ENCODE measurements at places on chromosomes 16 and 17.

DNA sequence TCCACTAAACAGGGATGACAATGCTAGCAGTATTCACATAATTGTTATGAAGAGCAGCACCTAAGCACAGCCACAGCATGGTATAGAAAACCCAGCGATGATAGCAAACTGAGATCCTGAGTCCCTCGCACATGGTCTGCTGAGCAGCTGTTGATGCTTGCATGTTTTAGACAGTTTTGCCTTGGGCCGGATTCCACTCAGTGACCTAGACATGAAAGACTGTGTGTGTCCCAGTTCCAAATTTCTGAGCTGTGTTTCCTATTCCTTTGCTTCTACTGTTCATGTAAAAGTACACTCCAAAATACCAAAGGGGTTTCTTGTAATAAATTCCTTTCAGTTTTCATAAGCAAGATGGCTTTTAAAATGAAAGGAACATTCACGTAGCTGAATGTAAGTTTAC, 30.8 kb upstream of the CMTR2 start:
- no peak for DNase-seq

DNA sequence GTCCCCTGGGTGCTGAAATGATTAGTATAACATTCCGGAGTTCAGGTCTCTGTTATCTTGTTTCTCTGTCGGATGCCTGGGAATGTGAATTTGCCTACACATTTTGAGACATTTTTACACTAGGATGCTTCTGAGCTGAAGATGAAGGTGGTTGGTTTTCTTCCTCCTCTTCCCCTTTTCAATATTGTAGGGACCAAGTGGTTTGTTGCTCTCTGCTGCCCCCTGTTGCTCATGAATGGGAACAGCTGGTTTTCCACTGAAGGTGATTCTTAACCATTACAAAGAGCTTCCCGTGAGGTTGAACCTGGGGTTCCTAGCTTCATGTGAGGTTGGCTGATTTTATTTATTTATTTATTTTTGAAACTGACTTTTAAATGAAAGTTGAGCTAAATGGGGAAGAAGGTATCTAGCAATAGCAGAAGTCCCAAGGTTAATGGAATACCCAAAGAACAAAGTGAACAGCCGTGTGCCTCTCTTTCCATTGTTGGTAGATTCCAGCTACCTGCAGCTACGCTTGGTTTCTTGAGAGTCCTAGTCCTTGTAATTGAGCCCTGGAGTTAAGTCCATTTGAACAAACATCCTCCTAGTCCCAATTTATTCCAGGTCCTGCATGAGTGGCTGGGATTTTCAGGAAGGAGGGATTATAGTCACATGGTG, 983.9 kb upstream of the EEF2KMT start:
- no peak for DNase-seq

DNA sequence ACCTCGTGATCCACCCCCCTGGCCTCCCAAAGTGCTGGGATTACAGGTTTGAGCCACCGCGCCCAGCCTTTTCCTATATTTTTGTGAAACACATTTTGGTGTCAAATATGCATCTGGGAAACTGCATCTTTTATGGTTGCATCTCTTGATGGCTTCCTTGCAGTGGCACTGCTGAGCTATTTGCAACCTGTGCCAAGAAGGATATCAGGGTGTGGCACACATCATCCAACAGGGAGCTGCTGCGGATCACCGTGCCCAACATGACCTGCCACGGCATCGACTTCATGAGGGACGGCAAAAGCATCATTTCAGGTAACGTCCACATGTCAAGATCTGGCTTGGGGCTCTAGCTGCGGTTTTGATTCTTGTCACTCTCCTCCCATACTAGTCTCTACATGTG, 16.8 kb upstream of the USP43 start:
- DNase-seq: no peak

DNA sequence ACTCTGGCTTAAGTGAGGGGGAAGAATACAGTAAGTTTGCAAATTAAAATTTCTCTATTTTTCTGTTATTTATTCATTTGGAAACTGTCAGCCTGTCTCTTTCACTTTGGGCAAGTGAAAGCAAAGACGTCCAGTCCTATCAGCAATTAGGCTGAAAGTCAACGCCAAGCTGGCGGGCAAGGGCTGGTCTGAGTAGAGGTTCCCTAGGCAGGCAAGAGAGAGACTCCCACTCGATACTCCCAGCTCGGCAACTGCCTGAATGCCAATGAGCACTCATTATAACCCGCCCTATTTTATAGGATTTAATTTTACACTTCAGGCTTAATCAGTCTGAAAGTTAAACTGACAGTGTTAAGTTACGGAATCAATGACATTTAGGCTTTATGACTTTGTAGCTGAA, 14.3 kb upstream of the SLC38A8 start:
- DNase-seq: no peak

DNA sequence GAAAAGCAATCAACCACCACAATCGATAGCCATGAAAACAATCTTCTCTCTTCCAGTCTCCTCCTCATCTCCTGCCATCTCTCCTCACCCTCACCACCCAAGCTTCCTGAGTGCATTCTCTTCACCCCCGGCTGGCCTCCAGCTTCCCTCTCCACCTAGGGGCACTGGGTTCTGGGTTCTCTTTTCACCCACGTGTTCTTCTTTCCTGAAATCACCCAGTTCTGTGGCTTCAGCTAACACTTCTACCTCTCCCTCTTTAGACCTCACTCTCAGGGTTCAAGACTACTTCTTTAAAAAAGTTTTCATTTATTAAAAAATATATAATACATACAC, 8.2 kb downstream of the ITGAM start:
- DNase-seq: no peak

- no peak for DNase-seq
Observed at GRCh38 chr16:56373003-56373402, 52.3 kb downstream of the AMFR start.

DNA sequence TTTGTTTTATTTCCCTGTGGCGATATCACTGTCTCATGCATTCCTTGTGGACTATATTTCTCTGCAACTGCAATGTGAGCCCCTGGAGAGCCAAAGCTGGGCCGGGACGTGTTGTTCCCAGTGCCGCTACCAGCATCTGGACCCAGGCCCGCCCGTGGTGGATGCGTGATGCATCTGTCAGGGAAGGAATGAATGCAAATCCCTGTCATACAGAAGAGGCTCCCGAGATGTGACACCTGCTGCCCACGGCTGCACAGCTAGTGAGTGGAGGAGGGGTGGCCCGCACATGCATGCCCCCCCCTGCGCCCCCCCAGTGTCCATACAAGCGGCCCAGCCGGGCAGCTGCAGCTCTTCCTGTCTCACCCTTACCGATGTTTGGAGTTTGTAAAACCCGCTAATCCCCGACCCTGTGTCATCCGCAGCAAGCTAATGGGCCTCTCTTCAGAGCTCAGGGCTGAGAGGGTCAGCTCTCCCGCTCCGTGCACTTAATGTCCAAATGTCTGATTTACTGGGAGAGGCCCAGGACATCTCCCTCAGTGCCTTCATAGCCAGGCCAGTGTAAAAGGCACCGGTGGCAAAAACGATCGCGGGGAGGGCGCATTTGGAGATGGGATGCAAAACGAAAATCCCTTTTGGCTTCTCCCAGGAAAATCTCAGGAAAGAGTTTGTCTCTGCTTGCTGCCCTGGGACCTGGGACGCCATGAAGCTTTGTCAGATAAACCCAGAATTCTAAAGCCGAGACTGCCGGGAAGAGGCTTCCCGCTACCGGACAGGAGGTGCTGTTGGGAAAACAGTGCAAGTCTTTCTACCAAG, 91.8 kb downstream of the FOXL1 start:
- no peak for DNase-seq

DNA sequence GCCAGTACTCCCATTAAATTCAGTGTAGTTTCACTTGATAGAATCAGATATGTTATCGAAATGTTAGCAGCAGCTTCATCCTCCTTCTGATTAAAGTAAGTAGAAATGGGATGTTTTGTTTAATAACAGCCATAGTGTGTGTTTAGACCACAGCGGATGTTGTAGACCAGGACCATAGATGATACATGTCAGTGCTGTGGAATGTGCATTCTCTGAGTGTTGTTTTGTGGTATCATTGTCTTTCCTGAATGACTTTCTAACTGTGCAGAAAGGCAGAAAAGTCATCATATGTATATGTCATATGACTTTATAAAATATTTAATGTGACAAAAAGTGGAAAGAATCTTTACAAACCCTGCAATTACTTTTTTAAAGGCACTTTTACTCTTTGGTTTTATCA, 55.6 kb downstream of the CYLD start:
- no peak for DNase-seq

GRCh38 chr16:28182183-28182582, 29.6 kb downstream of the XPO6 start:
- DNase-seq: no peak

GRCh38 chr17:81961087-81961511, at the start of gene NOTUM:
TSS of gene NOTUM (minus strand) at chr17:81961187. CDS start at chr17:81960909, 278 bp downstream.
- no peak for DNase-seq

GRCh38 chr16:87333101-87333500, 15.9 kb upstream of the C16orf95 start:
- DNase-seq: peak; percentile 34

DNA sequence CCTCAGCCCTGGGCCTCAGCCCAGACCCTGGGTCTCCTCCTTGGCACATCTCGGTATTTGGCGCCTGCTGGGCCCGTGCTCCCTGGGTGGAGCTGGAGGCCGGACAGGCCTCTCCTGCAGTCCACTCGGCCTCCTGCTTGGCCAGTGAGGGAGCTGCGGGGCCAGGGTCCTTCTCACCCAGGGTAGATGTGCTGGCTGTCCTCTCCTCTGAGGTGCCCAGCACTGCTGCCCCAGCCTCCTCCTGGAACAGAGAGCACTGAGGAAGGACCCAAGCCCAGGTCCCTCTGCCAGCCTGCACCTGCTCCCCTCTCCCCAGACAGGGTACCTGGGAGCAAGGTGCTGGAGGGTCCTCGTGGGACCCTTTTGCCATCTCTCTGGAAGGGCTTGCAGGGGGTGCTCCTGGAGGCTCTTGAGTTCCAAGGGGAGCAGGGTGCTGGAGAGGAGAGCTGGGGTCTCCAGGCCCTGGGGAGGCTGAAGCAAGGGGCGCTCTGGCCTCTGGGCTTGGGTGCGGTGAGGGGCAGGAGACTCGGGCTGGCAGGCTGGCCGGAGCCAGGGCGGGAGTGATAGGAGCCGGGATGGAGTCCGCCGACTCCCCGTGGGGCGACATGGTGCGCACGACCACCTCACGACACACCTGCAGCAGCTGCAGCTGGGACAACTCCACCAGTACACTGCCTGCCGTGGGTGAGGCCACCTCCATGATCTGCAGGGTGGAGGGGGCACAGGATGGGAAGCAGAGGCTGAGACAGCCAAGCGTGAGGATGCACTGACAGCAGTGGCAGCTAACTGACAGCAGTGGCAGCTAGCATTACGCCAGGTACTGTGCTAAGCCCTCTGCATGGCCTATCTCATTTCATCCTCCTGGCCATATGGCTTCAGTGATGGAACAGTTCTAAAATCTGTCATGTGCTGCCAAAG, 17.8 kb downstream of the TSPOAP1 start:
- DNase-seq: no peak

DNA sequence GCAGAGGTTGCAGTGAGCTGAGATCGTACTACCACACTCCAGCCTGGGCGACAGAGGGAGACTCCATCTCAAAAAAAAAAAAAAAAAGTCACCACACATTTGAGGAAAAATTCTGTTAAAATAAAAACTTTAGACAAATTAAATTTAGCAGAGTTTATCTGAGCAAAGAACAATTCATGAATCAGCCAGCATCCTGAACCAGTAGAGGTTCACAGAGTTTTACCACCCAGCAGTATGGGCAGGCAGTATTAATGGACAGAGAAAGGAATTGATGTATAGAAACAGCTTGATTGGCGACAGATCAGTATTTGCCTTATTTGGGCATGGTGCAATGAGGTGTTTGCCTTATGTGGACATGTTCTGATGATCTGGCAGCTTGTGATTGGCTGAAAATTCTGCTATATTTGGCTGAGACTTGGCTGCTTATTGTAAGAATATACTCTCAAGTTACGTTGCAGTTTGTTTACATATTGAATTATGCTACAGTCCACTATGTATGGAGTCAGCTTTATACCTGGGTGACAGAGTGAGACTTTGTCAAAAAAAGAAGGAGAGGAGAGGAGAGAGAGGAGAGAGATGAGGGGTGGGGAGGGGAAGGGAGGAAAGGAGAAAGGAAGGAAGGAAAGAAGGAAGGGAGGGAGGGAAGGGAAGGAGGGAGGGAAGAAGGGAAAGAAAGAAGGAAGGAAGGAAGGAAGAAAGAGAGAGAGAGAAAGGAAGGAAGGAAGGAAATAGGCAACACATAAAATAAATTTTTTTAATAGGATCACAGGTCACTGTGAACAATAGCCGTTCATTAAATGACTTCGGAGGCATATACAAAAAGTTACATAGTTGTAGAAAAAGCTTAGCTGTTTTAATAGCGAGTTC, 14.6 kb downstream of the ABCC3 start:
- no peak for DNase-seq

DNA sequence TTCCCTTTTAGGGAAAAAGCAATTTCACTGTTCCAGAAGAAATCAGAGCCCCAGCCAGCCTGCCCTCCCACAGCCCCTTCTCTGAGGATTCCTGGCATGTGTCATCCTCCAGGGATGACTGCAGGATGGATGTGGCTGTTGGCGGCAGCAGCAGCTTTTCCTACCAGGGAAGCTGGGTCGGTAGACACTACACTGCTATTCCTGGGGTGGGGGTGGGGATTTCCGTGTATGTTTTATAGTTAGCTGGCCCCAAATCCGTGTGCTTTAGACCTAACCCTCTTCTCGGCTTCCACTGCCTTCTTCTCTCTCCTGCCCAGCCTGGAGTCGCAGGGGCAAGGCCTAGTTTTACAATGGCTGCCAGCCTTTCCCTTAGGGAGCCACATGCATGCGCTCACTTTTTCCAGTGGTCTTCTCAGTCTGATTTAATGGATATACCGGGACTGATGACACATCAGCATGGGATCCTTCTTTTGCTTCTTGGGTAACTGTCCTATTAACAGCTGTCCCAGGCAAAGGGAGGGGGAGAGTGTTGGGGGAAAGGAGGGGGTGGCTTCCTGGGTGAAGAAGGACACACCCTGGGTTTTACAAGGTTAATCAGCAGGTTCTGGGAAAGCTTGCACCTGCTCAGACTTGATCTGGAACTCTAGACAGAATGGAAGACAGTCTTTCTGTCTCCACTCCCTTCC, 2.7 kb upstream of the NFE2L1 start:
- DNase-seq: no peak

All from anterior cingulate cortex (tissue), 58 donors.